Amygdala (tissue), 56 donors: ENCODE measurements at places on chromosomes 1 and 21.
A peak's percentile ranks its signal among the peaks of the same experiment; 100 is the strongest.

DNA sequence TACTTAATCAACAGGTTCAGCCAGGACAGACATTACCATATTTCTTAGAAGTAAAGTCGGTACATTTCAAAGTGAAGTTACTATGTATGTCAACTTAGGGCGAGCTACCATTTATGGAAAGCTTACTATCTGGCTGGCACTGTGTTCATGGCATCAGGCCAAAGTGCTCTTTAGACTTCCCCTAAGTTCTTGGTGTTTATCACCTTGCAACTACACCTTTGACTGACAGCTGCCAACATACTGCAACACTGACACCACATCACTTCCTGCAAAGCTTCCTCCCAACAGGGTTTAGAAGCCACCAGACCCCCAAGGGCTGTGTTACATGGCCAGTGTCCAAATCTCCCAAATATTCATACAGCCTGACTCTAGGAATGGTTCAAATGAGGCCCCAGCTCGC is 61.0 kb downstream of the TIAM1 start:
- DNase-seq: no peak

- no peak for DNase-seq
Measured at GRCh38 chr1:25677193-25677773, 60.7 kb downstream of the MAN1C1 start.

- no peak for DNase-seq
Measured at GRCh38 chr21:35585155-35585554, 475.2 kb downstream of the SETD4 start.

DNA sequence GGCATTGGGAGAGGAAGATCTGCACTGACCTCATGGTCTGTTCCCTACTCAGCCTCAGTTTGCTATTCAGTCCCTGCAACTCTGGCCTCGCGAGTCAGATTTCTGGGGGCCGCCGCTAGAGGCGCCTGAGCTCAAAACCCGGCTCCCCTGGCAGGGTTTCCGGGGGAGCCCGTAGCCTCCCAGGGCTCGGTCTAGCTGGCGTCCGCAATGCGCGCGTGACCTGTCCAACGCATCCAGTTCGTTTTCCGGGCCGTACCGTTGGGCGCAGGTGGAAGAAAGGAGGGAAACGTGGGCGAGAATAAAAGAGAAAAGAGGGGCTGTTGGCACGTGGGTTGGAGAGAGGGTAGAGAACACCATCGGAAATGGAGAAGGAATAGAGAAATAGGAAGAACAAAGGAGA is at the start of gene ADAM30:
ADAM30 (minus strand) TSS at position 213 of the 400 bp plus-strand sequence; CDS start at position 34, 179 bp downstream.
- DNase-seq: no peak

GRCh38 chr1:200907611-200908097 is 13.0 kb downstream of the INAVA start:
- DNase-seq: no peak

DNA sequence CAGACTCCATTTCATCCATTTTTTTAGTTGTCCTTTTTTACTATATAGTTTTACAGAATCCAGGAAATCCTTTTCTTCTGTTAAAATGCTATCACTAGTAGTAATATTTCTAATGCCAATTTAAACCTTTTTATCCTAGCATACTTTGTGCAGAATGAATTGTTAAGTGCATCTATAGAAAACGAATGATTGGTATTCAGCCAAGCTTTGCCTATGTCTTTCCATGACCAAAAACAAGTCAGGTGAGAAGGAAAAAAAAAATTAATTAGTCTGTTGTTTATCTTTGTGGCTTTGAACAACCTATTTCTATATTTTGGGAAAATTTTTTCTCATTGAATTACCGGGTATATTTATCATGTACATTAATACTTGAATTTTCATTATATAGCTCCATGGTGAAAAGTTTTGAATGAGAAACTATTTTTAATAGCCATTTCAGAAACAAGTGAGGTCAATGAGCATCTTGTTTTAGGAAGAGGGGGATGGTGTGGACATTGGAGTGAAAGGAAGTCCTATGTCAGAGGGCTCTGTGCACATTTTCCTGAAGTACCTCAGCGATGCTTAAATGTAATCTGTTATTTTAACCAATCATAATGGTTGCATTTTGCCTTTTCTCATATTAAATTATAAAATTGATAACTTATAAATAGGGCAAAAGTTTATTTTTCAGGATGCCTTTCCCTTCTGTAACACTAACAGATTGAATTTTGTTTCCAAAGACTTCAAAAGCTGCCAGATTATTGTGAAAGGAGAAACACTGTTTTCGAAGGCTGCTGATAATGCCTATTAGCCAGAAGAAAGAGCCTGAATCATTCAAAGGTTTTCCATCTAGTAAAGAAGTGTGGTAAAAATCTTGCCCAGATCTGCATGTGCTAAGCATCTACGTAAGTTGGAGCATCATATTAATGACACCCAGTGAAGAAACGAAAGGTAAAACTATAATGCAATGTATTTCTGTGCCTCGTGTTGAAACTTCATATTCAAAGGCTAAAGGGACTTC is 73.8 kb upstream of the S1PR1 start:
- no peak for DNase-seq

DNA sequence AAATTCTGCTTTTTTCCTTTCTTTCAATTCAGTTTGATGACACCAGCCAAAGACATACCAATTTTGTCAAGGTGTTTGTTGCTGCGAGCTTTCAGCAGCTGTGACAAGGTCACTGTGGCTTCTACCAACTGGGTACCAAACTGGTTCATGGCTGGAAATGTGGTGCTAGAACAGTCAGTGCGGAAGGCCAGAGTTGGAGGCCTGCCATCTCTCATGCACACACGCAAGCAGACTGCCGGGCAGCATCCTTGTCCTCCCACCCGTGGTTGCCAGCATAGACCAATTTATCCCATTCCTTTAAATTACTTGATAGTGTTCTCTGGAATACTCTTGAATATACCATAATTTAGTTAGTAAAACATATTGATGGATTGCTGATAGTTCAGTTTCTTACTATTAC is 79.9 kb upstream of the GPR52 start:
- DNase-seq: peak; percentile 16

DNA sequence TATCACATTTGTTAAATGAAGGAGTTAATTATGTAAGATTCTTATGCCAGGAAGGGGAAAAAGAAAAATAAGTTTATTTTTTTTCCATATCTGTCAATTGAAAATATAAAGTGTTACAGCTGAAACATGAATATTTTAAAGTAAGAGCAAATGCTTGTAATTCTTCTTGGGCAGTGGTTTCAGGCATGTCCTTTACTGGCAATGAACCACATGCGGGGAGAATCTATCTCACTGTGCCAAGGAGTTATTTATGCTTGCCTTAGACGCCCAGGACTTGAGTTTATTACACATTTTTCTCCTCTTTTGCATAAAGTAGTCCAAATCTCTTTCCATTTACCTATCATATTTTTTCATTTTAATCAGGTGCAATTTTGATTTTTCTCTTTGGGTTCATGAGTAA is 207.8 kb upstream of the NRIP1 start:
- no peak for DNase-seq

DNA sequence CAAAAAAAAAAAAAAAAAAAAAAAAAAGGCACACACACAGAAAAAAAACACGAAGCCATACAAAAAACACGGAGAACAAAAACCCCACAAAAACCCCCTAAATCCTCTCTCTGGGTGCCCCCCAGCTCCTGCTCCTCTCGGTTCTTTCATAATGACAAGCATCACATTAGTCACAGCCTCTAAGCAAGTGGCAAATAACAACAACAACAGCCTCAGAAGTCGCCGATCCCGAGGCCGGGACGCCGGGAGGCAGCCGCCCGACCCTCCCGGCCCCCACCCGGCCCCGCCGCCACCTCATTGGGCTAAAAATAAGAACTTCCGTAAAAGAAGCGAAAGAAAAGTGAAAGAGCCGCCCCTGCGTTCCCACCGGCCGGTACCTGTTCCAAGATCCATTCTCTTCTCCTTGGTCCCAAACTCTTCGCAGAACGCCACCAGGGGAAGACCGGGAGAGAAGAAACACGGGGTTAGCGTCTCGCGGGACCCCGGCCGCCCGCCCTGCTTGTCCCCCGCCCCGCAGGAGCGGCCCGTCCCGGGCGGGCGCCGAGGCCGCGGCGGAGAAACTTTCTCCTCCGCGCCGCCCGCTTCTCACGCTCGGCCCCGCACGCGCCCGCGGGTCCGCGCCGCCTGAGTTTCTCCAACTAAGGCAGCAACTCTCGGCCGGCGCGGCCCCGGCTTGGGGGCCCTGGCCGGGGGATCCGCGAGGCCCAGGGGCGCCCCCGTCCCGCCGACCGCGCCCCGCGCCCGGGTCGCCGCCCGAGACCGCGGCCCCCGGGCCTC is 102.8 kb downstream of the CASZ1 start:
- no peak for DNase-seq
